ENCODE measurements at places on chromosomes 7 and 10. TPM values are rescaled to one million over a fixed set of nuclear protein-coding genes. Genes with fewer than 3 reads are reported as not detected.
A peak's percentile ranks its signal among the peaks of the same experiment; 100 is the strongest.

- no peak for DNase-seq
Observed at GRCh38 chr10:123635131-123635530, 31.0 kb upstream of the GPR26 start.

GRCh38 chr10:15222511-15222910 lies 54.0 kb upstream of the NMT2 start:
- DNase-seq, result no peak

GRCh38 chr10:76388321-76389023 lies 957.0 kb downstream of the LRMDA start:
- no peak for DNase-seq

DNA sequence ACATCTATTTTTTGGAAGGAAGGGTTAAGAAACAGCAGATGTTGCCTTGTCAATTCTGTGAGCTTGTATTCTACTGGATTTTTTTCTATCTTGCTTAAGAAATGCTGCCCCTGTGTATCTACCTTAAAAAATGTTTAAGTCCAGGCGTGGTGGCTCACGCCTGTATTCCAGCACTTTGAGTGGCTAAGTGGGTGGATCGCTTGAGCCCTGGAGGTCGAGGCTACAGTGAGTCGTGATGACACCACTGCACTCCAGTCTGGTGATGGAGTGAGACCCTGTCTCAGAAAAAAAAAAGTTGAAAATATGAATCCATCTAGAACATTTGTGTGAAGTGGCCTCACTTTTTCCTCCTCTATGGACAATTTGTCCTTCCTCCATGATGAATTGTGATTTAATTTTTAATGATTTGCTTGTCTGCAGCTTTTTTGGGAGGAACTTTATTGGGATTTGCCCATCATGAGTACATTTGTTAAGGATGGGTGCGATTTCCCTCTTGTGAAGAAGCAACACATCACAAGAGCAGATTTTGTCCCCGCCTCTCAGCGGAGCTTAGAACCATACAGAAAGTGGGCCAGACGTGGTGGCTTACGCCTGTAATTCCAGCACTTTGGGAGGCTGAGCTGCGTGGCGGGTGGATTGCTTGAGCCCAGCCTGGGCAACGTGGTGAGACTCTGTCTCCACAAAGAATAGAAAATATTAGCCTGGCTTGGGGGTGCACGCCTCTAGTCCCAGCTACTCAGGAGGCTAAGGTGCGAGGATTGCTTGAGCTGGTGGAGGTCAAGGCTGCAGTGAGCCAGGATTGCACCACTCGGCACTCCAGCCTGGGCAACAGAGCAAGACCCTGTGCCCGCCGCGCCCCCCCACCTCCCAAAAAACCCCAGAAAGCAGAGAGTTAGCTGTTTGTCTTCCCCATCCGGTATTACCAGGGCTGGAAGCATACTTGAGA lies 57.7 kb downstream of the DNAJB6 start:
- no peak for DNase-seq

- DNase-seq, result peak; percentile 94
Observed at GRCh38 chr10:72320676-72321247, 34.0 kb downstream of the DNAJB12 start.

DNA sequence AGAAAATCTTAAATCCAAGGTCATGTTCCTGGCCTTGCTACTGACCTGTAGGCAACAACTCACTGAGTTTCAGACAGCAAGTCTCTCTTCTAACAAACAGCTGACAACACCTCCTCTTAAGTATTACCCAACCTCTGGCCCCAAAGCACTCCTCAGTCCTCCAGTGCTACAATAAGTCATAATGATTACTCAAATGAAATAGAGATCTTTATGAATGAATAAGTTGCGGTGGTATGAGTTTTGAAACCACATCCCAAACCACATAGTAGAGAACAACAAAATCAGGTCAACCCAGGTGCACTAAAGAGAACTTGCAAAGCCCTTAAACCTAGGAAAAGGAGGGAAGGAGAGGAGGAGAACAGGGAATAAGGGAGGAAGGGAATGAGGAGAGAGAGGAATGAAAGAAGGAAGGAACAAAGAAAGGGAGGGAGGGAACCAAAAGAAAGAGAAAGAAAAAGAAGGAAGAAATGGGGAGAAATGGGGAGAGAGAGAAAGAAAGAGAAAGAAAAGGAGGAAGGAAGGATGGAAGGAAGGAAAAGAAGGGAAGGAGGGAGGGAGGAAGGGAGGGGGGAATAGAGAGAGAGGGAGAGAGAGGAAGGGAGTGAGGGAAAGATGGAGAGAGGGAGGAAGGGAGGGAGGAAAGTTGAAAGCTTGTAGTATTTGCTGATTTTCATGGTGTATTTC lies 142.8 kb upstream of the CALCR start:
- DNase-seq, result no peak

- DNase-seq, result peak; percentile 9
Observed at GRCh38 chr10:46227571-46227935, 59.2 kb upstream of the ANTXRL start.

GRCh38 chr7:51311166-51311565 lies 5.4 kb downstream of the COBL start:
- DNase-seq, result no peak

DNA sequence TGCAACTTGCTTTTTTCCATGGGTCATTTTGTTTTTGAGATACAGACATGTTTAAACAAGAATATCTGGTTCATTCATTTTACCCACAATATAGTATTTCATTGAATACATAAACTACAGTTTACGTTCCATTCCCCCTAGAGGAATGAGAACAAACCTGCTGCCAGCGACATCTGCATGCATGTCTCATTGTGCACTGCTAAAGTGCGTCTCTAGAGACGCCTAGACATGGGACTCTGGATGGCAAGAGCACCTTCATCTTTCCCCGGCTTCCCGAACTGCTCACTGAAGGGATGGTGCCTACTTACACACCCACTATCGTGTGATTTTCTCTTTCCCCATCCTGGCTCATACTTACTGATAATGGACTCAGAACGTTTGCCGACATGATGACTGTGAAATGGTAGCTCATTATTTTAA lies 1.2 kb upstream of the ZNF777 start:
- no peak for DNase-seq

DNA sequence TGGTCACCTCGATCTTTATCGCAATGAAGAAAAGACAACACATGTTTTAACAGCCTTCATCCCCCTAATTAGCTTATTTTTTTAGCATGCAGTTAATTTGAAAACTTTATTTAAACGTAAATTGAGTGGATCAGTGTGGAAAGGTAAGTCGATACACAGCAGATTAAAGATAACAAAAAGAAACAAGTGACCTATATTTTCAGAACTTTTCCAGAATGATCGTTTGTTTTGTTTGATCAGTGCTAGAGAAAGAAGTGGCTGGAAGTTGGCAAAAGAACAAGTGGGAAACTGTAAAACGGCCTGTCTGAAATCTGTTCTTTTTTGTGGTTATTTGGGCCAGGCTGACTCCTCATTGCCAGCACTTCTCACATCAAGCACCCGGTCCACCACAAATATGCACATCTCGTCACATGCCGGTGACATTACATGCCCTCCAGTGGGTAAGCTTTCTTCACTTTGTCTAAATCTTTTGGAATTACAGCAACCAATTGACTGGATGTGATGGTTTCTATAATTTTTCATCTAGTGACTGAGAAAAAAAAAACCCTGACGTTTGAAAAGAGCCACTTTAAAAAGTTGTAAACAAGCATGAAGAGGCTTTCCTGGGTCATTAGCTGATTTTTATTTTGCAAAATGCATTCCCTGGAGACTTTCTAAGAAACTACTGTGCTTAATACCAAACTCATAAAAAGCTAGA lies 33.2 kb downstream of the C7orf33 start:
- peak; percentile 19 for DNase-seq

DNA sequence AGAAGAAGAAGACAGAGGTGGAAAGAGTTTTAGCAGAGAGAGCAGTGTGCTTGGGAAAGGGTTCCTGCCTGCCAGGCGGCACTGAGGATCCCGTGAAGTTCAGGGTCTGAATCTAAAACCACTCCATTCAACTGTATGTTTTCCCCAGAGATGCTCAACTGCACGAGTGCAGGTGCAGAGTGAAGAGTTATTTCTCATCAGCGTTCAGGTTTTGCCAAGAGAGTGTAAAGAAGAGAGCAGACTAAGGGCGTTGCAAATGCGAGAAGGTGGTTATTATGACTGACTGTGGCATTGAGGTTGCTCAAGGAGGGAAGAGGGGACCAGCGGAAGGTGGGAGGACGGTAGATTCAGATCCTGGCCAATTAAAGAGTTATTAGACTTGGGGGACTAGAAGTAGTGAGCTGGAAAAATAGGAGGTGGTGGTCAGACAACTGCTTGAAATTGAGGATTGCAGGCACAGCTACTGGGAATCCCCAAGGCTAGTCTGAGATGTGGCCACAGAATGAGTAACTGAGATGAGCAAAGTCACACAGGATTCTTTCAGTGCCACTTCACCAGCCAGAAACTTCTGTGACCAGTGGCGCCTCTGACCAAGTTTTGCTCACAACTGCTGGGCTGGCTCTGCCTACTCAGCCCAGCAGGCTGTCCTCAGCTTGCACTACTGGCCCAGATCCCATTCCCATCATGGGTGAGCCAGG lies 29.1 kb downstream of the STRA8 start:
- no peak for DNase-seq

DNA sequence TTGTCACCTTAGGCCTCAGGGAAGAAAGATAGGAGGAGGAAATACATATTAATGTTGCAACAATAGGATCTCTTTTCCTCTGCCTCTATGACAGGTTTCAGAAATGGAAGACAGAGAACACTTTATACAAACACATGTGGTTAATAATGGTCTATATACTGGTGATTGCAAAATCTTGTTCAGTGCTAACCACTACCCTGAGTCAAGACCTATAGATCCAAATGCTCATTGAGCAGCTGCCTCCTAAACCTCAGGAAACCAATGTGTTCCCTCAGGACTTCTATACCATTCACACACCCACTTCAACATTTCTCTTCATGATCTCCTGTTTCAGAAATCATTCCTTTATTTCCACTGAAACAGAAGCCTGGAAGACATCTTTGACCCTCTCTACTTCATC lies 32.5 kb upstream of the VWDE start:
- DNase-seq, result no peak

GRCh38 chr10:16606923-16607322 lies 85.2 kb upstream of the C1QL3 start:
- DNase-seq, result no peak

GRCh38 chr7:70343519-70343918 lies 745.2 kb downstream of the AUTS2 start:
- DNase-seq, result no peak

DNA sequence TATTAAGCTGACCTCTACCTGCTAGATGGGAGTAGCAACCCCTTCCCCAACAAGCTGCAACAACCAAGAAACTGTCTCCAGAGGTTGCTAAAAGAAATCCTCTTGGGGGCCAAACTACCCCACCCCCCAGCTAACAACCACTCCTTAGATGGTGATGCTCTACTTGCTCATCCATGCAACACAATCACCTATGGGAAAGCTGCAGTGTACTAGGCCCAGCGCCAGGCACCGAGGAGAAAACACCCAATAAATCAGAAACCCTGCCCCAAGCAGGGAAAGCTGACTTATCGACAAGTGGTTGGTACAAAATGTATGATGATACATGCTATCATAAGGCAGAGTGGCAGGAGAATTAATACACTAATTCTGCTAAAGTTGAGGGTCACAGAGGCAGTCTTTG lies 17.3 kb downstream of the SLC25A13 start:
- no peak for DNase-seq

DNA sequence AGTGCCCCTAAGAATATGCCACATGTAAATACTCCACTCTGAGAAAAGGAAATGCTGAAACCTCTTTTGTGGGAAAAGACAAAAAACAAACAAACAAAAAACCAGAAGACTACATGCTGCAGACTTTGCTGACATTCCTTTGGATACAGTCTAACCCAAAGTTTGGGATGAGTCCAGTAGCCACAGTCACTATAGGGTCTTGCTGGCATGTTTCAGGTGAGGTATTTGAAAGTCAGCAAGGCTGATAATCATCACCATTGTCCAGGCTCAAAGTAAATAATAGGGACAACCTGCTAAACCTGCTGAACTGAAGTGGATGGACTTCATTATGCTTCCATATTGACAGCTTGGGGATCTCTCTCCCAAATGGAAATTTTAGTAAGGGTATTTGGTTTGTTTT lies 1087.0 kb upstream of the LRRTM3 start:
- no peak for DNase-seq

DNA sequence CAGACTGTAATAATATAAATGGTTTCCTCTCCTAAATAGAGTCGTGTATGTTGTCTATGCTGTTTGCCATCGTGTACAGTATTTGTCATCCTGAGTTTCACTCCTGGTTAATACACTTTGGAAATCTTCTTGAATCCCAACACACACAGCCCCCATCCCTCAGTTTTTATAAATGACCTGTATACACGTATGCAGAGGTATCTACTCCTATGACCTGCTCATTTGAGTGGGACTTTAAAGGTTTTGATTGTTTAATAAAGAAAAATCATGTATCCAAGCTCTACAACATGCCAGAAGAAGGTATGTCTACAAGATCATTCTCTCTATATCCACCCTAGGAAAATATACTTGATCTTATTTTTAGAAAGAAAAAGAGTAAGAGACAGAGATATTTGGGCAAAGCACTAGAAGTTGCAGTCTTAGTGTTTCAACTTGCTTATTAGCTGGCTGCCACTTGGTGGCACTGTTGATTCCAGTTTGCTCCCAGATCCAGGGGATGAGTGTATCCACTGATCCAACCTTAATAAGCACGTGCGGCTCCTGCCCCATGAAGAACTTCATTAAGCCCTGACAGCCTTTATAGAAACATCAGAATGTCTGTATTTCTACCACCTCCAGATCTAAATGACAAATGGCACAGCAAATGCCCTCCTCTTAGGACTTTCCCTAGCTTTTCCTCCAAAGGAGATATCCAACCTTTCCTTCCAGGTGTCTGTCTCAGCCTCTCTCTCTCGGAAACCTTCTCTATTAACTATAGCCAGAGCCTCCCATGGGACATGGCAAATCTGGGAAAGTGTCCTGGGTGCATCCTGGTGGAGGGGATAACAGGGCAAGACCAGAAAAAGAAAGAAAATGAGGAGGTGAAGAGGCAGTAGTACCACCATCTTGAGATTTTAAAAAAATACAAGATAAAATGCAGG lies 181.6 kb upstream of the NEBL start:
- DNase-seq, result peak; percentile 55

DNA sequence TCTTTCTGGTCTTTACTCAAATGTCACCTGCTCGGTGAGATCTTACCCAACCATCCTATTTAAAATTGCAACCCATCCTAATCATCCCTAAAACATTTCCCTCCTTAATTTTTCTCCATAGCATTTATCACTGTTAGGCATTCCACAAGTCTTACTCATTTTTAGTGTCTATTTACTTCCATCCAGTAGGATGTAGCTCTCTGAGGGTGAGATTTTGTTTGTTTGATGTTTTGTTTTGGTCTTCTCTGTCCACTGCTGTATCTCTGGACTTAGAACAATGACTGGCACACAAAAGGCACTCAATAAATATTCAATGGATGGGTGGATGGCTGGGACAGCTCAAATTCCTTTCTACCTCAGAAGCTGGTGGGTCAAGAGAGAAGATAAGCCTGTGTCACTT lies 15.8 kb upstream of the DUSP5 start:
- DNase-seq, result no peak

The FRG2B gene
- total RNA-seq, result not detected

The PROSER2 gene
- total RNA-seq, result 1.0 TPM

The ADAM8 gene
- total RNA-seq, result 5.3 TPM
